ENCODE measurements at places on chromosomes 12 and 14.

GRCh38 chr12:27898022-27898421 is 74.5 kb downstream of the PTHLH start:
- no peak for DNase-seq

- no peak for DNase-seq
Observed at GRCh38 chr12:114691763-114692185, 7.8 kb upstream of the TBX3 start.

- peak; percentile 98 for DNase-seq
Observed at GRCh38 chr12:49893753-49894750, 9.6 kb downstream of the FAIM2 start.

DNA sequence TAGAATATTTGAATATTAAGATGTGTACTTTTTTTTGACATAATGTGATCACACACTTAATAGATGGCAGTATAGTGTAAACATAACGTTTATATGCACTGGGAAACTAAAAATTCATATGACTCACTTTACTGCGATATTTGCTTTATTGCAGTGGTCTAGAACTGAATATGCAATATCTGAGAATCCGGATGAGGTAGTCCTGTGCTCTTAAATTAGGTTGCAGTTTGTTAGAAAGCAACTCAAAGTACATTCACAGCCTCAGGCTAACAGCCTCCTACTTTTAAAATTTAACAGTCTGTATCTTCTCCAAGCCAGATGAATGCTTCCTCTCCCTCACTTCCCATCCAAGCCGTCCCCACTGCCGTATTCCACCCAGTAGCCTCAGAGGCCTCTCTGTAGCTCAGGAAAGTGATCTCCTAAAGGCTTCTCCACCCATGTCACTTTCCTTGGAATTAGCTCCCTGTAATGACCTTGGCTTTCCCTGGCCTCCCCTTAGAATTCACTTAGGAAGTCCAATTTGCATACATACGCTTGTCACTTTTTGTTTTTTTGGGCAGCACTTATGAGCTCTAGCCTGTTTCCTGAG is 43.7 kb downstream of the TESPA1 start:
- DNase-seq, result no peak

DNA sequence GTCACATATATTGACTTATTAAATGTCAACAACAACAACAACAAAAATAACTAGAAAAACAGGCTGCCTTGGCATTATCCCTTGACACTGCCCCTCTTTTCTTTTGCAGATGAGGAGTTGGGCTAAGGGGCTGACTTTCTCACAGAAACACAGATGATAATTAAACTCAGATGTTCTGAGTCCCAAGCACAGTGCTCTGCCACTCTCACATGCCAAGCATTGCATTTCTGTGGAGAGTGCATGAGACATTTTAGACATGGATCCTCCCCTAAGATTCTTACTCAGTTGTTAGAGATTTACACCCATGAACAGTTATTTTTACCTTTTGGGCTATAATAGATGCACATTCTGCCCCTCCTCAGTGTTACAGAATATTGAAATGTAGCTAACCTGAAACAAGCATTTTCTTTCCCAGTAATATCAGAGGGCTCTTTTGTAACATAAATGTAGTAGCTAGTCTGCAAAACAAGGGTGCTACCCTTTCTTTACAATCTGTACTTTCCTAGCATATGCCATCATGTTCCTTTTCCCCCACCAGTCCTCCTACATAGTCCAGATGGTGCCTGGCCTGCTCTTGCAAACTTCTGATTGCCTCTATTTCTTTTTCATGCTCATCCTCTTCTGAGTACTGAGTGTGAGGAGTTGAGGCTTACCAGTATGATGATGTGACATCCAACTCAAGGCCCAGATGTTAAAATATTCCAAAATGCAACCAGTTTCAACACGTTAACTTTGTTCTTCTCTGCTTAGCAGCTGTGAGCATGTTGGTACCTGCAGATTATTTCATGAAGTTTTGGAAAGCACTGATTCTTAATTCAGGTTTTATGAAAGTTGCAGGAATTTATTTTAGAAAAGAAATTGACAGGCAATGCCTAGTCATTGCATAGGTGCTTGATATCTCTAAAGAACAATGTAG is 125.0 kb upstream of the ATP2B1 start:
- DNase-seq, result no peak

GRCh38 chr12:7060353-7060954 is at the start of gene C1S:
Gene C1S, plus strand, starts transcription at chr12:7060718. Its CDS starts 1,195 bp downstream, at chr12:7061913.
- no peak for DNase-seq

- DNase-seq, result no peak
Observed at GRCh38 chr14:103816991-103817390, 30.4 kb downstream of the PPP1R13B start.

GRCh38 chr14:69152902-69153151 is at the start of gene DCAF5:
Gene DCAF5, minus strand, starts transcription at chr14:69153119. Its CDS starts 141 bp downstream, at chr14:69152978.
- DNase-seq, result peak; percentile 98

DNA sequence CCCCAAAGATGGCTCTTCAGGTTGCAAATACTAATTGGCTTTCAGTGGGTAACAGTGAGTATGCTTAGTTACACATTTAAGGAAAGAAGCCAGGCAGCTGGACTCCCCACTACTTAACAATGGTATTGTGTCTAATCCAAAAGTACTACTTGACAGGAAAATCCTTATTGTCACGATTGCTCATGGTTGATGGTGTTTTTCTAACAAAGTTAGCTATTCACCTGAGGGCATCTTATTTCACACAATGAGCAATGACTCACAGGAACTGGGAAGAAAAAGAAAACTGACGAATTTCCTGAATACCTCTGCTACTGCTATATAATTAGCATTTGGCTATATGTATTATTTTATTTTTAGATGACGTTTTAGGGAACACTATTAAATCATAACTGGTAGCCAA is 33.4 kb upstream of the ALG10 start:
- no peak for DNase-seq

DNA sequence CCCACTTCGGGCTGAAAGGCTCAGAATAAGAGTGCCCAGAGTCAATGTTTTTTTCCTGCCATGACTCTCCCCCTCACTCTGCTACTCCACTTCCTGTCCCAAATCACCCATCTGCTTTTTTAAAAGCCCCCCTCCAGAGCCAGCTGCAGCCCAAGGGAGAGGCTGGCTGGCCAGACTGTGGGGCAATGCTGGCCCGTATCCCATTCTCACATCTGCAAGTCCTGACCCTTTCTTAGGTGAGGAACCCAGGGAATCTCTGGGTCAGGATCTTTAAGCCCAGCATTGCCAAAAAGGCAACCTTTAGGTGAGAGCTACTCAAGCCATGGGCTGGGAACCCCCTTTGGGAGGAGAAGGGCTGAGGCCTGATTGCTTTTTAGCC is 1.7 kb upstream of the ITGA5 start:
- no peak for DNase-seq

- DNase-seq, result no peak
Observed at GRCh38 chr12:70823182-70823976, 97.2 kb downstream of the PTPRR start.

GRCh38 chr14:50303744-50304471 is 8.1 kb downstream of the L2HGDH start:
- DNase-seq, result no peak

DNA sequence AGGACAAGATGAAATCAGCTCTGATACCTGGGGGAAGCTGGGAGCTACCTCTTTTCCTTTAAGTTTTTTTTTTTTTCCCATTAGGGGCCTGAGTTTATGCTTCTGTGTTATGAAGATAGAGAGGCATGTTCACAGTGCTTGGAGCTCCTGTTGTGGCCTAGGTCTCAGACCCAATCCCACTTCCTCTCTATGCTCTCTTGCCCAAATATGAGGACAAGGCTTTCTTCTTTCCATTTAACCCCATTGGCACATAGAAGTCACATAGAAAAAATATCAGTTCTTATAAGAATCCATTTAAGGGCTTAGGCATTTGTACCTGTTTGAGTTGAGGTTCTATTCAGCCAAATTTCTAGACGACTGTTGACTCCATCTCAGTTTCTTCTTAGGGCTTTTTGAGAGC is 12.6 kb downstream of the MRPS35 start:
- DNase-seq, result no peak

- DNase-seq, result no peak
Observed at GRCh38 chr12:24118668-24119067, 169.2 kb upstream of the SOX5 start.

GRCh38 chr12:93135286-93136239 is 206.5 kb upstream of the EEA1 start:
- DNase-seq, result no peak

DNA sequence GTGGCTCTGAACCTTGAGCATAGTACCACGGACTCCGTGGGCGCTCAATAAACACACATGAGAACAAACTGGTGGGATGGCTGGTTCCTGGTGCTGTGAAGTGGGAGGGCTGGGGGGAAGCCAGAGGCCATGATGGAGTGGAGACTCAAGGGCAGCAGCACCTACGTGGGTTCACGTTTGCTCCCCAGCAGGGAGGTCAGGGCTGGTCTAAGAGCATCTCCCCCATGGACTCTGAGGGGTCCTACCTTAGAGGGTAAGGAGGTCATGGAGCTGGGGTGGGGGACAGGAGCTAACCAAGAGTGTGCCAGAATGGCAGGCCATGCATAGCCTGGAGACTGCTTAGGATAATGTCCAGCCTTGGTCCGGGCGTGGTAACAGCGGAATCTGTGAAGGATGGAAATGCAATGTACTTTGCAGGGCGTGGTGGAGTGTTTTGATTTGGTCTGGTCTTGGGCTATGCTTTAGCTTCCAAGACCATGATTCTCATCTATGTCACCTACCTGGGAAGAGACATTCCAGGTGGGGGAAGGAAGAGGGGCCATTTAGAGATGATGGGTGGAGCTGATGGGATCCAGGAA is 103.0 kb downstream of the PRMT8 start:
- DNase-seq, result no peak

DNA sequence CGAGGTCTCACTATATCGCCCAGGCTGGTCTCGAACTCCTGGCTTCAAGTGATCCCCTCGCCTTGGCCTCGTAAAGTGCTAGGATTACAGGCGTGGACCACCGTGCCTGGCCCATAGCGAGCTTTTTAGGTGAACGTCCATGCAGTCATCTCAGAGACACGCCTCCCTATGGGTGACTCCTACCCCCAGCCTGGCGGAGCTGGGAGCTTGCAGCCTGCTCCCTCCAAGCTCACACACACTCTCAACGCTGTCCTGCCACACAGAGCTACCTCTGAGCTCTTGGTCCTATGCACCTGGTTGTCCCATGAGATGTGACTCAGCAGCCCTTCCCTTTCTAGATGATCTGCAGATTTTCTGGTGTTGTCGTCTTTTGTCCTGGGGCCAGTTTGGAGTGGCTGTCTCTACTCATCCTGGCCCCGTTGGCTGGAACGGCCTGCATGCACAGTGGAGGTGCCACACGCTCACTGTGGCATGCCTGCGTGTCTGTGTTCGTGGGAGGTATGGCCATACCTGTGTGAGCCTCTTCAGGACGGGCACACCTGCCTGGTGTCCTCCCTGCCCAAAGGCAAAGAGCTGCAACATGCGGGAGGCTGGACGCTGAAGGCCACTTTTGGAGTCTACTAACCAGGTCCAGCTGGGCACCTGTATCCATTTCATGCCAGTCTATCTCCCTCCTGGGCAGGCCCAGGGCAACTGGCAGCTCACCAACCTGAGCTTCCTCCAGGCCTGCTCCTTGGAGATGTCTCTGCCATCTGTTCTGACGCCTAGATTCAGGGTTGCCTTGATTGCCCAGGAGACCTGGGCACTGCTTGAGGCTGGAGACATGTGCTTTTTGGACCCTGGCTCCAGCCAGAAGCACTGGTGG is 18.1 kb downstream of the CABP1 start:
- no peak for DNase-seq

GRCh38 chr12:67758119-67758518 is 109.6 kb downstream of the DYRK2 start:
- DNase-seq, result no peak

GRCh38 chr12:75599061-75599460 is 87.7 kb upstream of the KRR1 start:
- DNase-seq, result no peak

DNA sequence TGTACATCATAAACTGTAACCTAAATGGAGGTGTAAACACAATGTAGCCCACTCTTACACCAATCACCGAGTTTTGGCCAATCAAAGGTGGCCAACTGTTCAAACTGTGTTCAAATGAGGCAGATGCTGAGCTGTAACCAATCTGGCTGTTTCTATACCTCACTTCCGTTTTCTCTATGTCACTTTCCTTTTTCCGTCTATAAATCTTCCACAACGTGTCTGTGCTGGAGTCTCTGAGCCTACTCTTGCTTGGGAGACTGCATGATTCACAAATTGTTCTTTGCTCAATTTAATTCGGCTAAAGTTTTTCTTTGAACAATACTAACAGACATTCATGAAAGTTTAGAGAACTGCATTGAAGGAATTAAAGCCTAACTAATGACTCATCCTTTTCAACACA is 547.1 kb upstream of the USP15 start:
- no peak for DNase-seq

- DNase-seq, result no peak
Observed at GRCh38 chr14:52313462-52313861, 650 bp upstream of the PTGER2 start.

GRCh38 chr12:12542964-12543363 is 19.7 kb downstream of the DUSP16 start:
- DNase-seq, result no peak

GRCh38 chr12:70686299-70686698 is 49.1 kb upstream of the PTPRB start:
- no peak for DNase-seq

DNA sequence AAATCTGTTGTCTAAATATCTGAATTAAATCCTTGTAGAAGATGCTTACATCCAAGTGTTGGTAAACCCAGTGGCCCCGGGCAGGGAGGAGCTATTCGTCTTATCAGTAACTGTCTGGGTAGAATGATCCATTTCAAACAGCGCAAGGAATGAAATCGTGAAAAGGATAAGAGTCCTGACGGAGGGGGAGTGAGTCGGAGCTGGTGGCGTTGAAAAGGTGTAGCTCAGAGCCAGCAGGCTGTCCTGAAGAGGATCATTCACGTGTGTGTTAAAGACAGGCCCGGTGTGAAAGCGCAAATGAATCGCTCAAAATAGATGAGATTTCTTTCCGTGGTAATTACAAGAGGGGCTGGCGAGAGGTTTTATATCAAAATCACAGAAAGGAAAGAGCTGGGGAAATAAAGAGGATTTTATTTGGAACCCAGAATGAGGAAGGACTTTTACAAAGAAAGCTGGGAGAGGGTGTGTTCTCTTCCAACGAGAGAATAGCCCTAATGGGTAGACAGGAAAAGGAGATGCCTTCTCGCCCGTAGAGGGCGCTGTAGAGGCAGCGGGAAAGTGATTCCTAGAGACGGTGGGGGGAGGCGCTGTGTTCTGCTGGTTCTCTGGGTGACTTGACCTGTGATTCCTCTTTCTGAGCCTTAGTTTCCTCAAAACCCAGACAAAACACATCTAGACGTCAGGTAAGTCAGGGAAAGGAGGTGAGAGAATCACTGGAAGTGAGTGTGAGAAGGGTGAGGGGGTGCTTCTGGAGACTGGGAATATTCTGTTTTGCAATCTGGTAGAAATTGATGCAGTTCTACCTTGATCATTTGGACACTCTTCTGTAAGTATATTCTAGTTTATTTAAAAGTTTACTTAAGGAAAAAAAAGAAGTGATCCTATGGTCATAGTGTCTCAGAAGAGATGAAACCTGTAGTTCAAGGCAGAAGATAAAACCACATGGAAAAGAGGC is 39.3 kb downstream of the SRRM4 start:
- DNase-seq, result no peak

Data from T47D (cell line).